ENCODE measurements at places on chromosomes 2 and 18.
A peak's percentile ranks its signal among the peaks of the same experiment; 100 is the strongest.

DNA sequence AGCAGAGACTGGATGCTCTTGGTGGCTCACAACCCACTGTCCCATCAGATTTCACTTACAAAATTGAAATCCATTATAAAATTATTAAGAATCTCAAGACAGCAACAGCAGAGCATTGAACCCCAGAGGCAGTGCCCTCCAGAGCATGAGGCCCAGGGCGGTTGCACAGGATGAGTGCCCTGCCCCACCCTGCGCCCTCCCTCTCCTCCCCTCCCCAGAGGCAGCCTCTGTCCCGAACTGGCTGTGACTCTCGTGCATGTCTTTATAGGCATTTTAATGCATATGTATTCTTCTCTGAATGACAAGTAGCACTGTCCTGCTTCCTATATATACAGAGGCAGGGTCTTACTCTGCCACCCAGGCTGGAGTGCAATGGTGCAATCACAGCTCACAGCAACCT, 10.4 kb downstream of the MFSD2B start:
- no peak for DNase-seq

DNA sequence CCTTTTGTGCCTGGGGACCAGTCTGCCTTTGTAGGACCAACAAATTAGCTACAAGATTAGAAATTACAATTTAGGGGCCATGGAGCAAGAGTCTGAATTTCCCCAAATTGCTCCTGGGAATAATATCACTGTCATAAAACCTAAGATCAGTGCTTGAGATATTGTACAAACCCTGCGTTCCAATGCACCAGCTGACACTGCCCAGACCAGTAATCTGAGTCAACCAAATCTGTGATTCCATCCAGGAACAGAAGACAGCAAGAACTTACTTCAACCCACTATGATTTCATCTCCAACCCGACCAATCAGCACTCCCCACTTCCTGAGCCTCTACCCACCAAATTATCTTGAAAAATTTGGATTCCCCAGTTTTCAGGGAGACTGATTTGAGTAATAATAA, 1305.0 kb upstream of the NRXN1 start:
- DNase-seq = no peak

DNA sequence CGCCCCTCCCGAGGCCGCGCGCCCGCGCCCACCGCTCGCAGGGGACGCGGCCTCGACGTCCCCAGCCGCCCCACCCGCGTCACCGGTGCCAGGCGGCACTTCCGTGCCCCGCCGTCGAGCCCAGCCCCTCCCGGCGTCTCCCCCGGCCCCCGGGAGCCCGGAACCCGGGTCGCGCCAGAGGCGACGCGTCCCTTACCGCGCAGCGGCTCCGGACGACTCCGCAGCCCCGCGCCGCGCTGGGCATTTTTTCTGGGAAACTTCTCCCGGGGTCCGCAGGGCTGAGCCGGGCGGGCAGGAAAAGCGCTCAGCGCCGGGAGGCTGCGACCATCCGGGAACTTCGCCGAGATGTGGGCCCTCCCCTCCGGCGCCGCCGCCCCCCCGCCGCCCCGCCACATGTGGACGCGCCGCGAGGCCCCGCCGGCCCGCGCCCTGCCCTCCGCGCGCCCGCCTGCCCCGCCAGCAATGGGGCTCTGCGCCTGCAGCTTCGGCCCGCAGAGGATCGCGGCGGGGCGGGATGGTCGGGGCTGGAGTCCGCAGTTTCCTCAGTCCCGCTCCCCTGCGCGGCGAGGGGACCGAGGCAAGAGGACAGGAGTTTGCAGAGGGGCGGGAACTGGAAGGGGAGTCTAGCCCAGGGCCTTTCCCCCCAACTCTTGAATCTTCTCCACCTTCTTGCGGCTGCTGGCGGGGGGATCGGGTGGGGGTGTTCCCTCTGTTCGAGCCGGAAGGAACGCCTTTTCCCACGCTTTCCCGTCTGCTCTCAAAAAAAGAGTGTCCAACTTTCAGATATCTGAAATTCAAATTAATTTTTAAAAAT, 81.5 kb downstream of the CHRNA1 start:
- peak; percentile 42 for DNase-seq

- DNase-seq = no peak
These were observed 21.3 kb upstream of the BCL2L11 start for GRCh38 chr2:111099402-111099801.

DNA sequence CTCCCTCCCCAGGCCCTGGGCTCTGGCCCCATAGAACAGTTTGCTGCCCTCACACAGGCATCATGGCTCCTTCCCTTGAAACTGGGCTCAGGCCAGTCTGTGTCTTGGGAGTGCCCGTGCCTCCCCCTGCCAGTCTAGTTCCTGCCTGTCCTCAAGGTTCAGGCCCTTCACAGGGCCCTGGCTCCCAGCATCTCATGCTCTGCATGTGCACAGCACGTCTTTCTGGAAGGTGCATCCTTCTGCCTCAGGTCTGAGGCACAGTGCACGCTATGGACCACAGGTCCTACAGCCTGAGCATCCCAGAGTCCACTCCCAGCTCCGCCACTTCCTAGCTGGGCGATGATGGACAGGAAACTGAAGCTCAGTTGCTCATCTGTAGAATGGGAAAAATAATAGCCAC, 35.6 kb upstream of the FOSL2 start:
- DNase-seq = no peak

DNA sequence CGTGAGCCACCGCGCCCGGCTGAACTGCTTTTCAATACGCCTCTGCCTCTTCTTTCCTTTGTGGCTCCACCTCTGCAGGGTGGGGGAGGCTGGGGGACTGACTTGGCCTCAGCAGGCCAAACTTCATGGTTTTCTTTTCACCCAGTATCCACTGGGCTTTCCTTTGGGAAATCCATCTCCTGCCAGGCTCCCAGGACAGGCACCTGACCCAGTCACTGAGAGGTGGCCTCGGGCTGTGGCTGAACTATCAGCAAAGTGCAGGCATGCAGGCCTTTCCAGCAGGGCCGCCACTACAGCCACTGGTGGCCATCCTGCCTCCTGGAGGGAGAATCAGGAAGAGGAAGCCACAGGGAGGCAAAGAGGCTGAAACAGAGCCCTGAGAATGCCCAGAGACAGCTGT, 33.4 kb upstream of the SEMA4C start:
- DNase-seq = no peak

GRCh38 chr2:202881570-202881969, 10.0 kb upstream of the ICA1L start:
- DNase-seq = no peak

- no peak for DNase-seq
These were observed 49.5 kb upstream of the BCL11A start for GRCh38 chr2:60602828-60603532.

- no peak for DNase-seq
These were observed 64.7 kb upstream of the KLF7 start for GRCh38 chr2:207230261-207231105.

DNA sequence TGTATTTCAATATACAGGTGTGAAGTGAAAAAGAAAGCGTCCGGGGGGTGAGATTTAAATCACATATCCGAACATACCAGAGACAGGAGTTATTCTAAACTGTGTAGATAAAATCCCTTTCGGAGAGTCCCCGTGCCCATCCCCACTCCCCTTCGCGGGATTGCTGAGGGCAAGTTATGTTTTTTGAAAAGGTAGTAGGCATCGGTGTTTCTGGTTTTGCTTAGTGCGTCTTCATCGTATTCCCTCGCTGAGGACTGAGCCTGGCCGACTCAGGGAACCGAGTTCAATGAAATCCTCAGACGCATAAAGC, 583.4 kb downstream of the ZEB2 start:
- DNase-seq = no peak

- no peak for DNase-seq
These were observed 791 bp upstream of the CYRIA start for GRCh38 chr2:16666449-16666801.

DNA sequence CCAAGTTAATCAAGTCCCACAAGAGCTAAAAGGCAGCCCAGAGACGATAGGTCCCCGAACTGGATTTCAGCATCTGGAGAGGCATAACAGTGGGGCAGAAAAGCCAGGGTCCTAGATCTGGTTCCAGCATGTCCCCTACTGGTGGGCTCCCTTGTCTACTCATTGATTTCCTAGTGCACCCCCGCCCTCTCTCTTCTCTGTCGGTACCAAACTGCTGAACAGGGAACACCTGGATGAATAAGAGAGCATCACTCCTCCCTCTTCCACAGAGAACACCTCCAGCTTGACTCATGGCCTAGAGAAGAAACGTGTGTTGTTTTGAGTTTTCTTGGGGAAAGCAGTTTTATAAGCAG, 101.3 kb downstream of the FOXI3 start:
- DNase-seq = no peak

- no peak for DNase-seq
These were observed 24.4 kb downstream of the EIF4E2 start for GRCh38 chr2:232574674-232575403.

GRCh38 chr18:79396431-79397246, 909 bp downstream of the NFATC1 start:
- no peak for DNase-seq

- no peak for DNase-seq
These were observed 249.1 kb upstream of the RBMS1 start for GRCh38 chr2:160742667-160743066.

DNA sequence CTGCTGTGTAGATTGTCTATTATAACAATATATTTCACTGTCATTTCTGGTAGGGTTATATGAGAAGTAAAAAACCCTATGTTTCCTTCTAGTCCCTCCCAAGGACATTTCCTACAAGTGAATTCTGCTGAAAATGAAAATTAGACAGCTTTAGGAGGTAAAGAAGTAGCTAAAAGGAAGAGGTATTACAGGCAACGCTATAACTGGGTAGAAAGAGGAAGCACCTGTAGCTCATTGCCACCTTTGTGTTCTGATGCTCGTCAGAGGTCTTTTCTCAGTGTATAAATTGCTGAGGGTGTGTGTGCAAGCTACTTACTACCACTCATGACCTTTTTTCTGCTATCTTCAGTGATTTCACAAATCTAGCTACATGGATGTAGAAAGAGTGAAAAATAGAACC, 1.4 kb downstream of the DNAJC10 start:
- no peak for DNase-seq

GRCh38 chr2:120346026-120346666, at the start of gene INHBB:
INHBB (plus strand) TSS chr2:120346136; CDS start chr2:120346189, 53 bp downstream.
- DNase-seq = no peak

GRCh38 chr2:191959209-191959608, 112.3 kb upstream of the CAVIN2 start:
- DNase-seq = no peak

GRCh38 chr2:109455731-109456691, 157.8 kb downstream of the SEPTIN10 start:
- DNase-seq = no peak

- DNase-seq = no peak
These were observed 64.9 kb downstream of the FIGN start for GRCh38 chr2:163670929-163671328.

DNA sequence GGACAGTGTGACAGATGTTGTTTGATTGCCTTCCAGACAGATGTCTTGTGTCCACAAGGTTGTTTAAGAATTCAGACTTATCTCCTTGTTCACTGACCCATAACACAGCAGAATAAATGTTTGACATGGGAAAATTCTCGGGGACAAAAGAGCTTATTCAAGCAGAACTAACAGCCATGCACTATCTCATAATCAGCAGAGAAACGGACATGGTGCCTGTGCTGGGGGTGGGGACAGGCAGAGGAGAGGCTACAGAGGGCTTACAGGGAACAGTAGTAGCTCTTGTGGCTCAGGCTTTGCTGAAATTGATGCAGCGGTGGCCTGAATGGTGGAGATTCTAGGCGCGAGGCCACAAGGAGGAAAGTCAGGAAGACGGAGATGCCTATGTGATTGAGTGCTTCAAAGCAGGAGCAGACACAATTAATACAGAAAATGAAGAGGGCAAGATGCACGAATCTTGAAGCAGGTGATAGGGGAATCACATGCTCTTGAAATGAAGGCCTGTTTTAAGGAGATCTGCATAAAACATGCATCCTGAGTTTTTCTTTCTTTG, 62.0 kb upstream of the CAB39 start:
- no peak for DNase-seq

GRCh38 chr2:221997100-221997499, 301.7 kb downstream of the PAX3 start:
- DNase-seq = no peak

- no peak for DNase-seq
These were observed 122.1 kb downstream of the MGAT5 start for GRCh38 chr2:134375935-134376334.

- no peak for DNase-seq
These were observed 71.1 kb upstream of the SH3BP4 start for GRCh38 chr2:234880551-234881211.

- DNase-seq = no peak
These were observed 22.5 kb downstream of the MAP3K2 start for GRCh38 chr2:127365211-127365643.

Data from activated T-cell treated with anti-CD3 and anti-CD28 coated beads for 4 hours (primary cell).